ENCODE measurements at places on chromosomes 7 and 10.

DNA sequence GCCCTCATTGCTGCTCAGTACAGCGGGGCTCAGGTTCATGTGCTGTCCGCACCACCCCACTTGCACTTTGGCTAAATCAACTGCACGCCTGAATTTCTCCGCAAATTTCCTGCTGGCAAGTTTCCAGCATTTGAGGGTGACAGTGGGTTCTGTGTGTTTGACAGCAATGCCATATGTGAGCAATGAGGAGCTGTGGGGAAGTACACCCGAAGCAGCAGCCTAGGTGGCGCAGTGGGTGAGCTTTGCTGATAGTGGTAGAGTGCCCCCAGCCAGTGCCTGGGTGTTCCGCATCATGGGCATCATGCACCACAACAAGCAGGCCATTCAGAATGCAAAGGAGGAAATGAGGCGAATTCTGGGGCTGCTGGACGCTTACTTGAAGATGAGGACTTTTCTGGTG is 103.9 kb upstream of the POT1 start:
- DNase-seq, result no peak

DNA sequence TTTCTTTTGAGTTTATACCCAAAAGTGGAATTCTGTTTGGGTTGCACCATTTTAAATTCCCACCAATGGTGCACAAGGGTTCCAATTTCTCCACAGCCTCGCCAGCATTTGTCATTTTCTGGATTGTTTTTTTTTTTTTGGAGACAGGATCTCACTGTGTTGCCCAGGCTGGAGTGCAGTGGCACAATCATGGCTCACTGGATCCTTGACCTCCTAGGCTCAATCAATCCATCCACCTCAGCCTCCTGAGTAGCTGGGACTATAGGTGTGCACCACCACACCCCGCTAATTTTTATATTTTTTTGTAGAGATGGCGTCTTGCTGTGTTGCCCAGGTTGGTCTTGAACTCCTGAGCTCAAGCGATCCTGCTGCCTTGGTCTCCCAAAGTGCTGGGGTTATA is 46.6 kb downstream of the CUX1 start:
- no peak for DNase-seq

DNA sequence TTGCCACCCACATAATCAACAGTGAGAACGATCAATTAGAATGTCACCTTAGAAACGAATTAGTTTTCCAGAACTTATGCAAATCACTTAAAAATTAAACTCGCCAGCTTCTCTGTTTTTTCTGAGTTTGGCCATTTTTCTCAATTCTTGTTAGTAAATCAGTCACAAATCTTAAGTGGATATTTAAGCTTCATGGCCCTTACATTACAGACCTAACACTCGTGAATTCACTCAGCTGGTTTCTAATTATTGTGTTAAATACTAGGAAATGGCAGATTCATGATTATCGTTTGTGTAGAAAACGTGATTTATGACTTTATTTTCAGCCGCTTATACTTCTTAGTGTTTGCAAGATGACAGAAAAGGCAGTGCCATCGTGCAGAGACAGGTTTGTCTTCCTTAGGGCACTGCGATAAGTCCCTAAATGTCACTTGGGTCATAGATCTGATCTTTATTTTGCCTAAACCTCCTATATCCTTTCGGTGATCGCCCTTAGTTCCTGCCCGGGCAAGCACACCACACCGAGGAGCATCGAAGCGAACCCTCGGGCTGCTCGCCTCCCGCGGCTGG is 587 bp upstream of the CELF2 start:
- DNase-seq, result no peak

GRCh38 chr7:79523436-79523835 is 70.0 kb upstream of the MAGI2 start:
- DNase-seq, result no peak

GRCh38 chr10:78371136-78371535 is 337.5 kb downstream of the RPS24 start:
- DNase-seq, result no peak

GRCh38 chr7:111492234-111492633 is 70.1 kb downstream of the IMMP2L start:
- DNase-seq, result no peak

DNA sequence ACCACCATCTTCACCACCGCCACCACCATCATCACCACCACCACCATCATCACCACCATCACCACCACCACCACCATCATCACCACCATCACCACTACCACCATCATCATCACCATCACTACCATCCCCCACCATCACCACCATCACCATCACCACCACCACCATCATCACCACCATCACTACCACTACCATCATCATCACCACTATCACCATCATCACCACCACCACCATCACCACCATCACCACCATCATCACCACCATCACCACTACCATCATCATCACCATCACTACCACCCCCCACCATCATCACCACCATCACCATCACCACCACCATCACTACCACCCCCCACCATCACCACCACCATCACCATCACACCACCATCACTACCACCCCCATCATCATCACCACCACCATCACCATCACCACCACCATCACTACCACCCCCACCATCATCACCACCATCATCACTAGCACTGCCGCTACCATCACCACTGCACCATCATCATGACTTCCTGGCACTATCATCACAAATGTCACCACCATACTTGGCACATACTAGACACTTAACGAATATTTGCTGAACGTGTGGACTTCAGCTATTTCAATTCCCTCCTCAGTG is 25.3 kb upstream of the FZD8 start:
- DNase-seq, result no peak

DNA sequence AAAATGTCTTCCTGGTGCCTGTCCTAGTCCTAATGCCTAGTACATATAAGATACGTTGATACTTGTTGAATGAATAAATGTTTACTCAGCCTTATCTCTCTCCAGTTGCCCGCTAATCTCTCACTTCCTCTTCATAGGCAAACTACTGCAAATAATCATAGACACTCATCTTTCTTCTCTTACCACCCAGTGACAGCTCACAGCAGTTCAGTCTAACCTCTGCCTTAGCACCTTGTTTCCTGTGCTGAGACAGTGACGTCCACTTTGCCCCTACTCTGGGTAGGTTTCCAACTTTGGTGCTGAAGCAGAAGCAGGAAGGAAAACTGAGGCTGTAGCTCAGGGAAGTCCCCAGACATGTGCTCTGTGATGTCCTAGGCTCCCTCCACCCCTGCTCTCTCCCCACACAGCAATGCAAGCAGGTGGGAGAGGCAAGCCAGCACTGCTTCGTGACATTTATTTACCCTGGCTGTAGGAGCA is 45.5 kb upstream of the RHOBTB1 start:
- DNase-seq, result no peak

- DNase-seq, result no peak
Observed at GRCh38 chr10:124385627-124386185, 33.0 kb downstream of the OAT start.

GRCh38 chr7:97798046-97799019 is 66.4 kb downstream of the TAC1 start:
- DNase-seq, result no peak

- no peak for DNase-seq
Observed at GRCh38 chr7:136971776-136972175, 103.3 kb downstream of the CHRM2 start.

DNA sequence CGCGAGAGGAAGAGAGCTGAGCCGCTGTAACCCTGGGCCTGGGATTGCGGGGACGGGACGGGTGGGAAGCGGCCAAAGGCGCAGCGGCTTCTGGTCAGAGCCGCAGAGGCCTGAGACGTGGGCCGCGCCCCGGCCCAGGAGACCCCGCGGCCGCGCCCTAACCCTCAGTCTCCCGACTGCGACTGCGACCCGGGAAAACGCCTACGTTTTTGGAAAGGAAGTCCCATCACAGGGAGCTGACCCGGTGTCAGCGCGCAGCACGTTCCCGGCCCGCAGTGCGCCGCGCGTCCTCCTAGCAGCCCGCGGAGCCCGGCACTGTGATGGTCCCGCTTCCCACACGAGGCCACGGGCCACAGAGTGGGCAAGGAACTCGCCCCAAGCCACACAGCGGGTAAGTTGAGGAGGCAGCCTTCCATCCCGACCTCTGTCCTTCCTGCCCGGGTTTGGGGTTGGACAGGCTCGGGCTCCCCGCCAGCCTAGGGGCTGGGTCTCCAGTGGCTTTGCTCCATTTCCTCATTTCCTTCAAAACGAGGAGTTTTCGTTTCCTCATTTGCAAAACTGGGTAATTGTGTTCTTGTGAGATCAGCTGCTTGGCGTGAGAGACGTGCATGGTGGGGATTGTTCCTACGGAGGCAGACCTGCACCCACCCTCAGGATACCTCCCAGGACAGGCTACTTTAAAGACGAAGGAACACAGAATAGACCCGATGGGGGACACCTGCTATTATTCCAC is 1.2 kb downstream of the GPNMB start:
- DNase-seq, result no peak

GRCh38 chr7:143296686-143297085 is 8.5 kb downstream of the CASP2 start:
- DNase-seq, result peak; percentile 14

- no peak for DNase-seq
Observed at GRCh38 chr10:128854963-128855362, 612.1 kb upstream of the MGMT start.

DNA sequence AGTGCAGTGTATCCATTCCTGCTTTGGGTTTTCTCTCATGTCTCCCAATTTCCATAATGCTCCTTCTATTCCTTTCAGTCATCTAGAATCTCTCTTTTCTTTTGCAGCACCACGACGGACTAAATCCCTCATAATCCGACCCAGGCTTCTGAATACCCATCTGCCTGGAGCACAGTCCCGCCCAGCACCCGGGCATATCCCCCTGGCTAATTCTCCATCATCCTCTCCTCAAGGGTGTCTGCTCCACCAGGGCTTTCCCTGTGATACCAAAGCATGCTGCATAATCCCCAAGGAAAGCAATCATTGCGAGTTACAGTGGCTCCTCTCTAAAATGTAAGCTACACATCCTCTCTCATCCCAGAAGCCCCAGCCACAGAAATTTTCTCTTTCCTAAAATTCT is 321.9 kb downstream of the CCDC3 start:
- no peak for DNase-seq

GRCh38 chr10:127449490-127449889 is 99.6 kb upstream of the NPS start:
- DNase-seq, result no peak

- no peak for DNase-seq
Observed at GRCh38 chr7:144763291-144763690, 72.6 kb downstream of the TPK1 start.

DNA sequence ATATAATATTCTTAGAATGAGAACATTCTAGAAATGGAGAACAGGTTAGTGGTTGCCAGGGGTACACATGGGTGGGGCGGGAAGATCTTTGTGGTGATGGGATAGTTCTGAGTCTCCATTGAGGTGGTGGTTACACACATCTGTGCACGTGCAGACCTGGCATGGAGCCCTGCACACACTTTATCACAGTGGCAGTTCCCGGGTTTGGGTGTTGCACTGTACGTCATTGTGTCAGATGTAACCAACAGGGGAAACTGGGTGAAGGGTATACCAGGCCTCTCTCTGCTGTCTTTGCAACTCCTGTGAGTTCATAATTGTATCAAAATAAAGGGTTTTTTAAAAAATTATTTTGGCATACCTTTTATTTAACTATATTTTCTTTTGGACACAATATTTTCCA is 51.1 kb downstream of the LMTK2 start:
- no peak for DNase-seq

- DNase-seq, result no peak
Observed at GRCh38 chr10:109261231-109261630, 662.1 kb downstream of the XPNPEP1 start.

- DNase-seq, result no peak
Observed at GRCh38 chr7:151296202-151296992, 45.2 kb upstream of the NUB1 start.

DNA sequence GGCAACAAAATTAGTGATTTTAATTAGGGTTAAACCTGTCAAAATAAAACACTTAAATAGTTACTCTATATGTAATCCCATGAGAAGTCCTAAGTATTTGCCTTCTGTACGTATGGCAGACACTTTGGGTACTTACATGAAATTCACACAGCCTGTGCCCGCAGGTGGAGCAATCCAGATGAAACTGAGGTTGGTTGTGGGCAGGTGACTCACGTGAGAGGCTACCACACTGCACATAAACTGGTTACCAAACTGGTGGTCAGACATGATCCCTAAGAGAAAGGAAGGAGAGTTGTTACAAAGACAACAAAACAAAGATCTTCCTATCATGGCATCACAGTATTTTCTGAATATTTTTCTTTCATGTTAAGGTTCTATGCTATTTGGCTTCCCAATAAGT is 156.1 kb downstream of the RELN start:
- no peak for DNase-seq

DNA sequence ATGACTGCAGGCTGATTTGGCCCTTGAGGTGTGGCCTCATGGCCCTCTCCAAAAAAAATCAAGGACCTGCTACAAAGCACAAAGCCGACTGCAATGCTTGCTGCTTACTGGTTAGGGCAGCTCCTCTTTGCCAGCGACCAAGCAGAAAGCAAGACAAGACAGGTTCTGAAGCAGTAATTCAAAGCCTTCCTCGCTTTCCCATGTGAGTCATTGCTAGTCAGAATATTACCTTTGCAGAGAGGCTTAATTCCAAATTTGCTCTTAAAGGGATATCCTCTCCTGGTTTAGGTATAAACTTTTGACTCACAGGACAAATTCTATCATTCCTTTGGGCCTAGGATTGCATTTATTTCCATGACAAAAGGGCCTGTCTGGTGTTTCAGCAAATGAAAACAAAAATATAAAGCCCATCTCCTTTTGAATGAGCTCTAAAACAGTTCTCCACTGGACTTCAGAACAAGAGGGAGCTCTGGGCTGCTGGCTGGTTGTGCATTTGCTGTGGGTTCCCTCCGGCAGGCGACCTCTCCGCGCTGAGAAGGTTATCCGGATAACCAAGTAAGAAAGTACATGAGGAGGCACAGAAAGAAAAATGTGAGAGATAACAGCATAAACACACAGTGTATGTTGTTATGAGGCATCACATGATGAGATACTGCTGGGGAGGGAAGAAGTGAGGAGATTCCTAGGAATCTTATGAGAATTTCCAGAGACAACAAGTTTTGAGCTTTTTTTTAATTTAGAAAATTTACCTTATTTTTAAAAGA is 90.8 kb downstream of the EGFR start:
- DNase-seq, result no peak

GRCh38 chr7:118013252-118014010 is 140.2 kb upstream of the CTTNBP2 start:
- DNase-seq, result no peak

- no peak for DNase-seq
Observed at GRCh38 chr7:96205665-96206064, 116.2 kb downstream of the SLC25A13 start.

- no peak for DNase-seq
Observed at GRCh38 chr7:152106990-152107389, 81.5 kb downstream of the GALNT11 start.

GRCh38 chr10:71380841-71381240 is 15.9 kb upstream of the CDH23 start:
- DNase-seq, result no peak

- no peak for DNase-seq
Observed at GRCh38 chr7:74396993-74397392, 56.7 kb upstream of the GTF2IRD1 start.

- DNase-seq, result no peak
Observed at GRCh38 chr10:6200440-6200733, 2.3 kb upstream of the PFKFB3 start.
